RPMI8226 (cell line): ENCODE measurements at places on chromosomes 6 and 20.

DNA sequence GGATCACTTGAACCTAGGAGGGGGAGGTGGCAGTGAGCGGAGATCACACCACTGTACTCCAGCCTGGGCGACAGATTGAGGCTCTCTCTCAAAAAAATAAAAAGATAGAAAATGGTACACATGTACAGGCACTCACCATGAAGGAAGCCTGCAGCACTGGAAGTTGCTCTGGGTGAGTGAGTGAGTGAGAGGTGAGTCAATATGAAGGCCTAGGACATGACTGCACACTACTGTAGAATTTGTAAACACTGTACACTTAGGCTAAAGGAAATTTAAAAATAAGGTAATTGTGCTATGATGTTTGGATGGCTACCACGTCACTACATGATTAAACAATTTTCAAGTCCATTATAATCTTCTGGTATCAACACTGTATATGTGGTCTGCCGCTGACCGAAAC lies 216.2 kb downstream of the FOXC1 start:
- DNase-seq, result no peak

- DNase-seq, result peak; percentile 18
These were observed 650 bp upstream of the CASP8AP2 start for GRCh38 chr6:89828988-89829471.

- DNase-seq, result no peak
These were observed 135.2 kb upstream of the PREP start for GRCh38 chr6:105537981-105538578.

GRCh38 chr6:142700671-142701312 lies 244.2 kb downstream of the HIVEP2 start:
- DNase-seq, result no peak

GRCh38 chr6:72363844-72364740 lies 257.8 kb upstream of the KCNQ5 start:
- DNase-seq, result peak; percentile 15
